Activated naive CD8-positive, alpha-beta T cell treated with anti-CD3 and anti-CD28 coated beads for 36 hours (primary cell): ENCODE measurements at places on chromosomes 2 and 18. TPM values are rescaled to one million over a fixed set of nuclear protein-coding genes. Genes with fewer than 3 reads are reported as not detected.

FSIP2 gene
- not detected for total RNA-seq

INPP5D gene
- 41.8 TPM for total RNA-seq

RGPD6 gene
- 16.6 TPM for total RNA-seq

SPATS2L gene
- 8.1 TPM for total RNA-seq

CDH19 gene
- not detected for total RNA-seq

RAB6D gene
- total RNA-seq = not detected

POTEC gene
- not detected for total RNA-seq

DYSF gene
- total RNA-seq = 5.5 TPM

DNAJC27 gene
- total RNA-seq = 4.2 TPM

FAM168B gene
- 88.2 TPM for total RNA-seq

UGT1A5 gene
- not detected for total RNA-seq

GRCh38 chr2:3101016-3101942 is 276.3 kb downstream of the EIPR1 start:
- peaks cover 14% of the 10 kb centered on the region for H3K27me3 ChIP-seq
- H3K27ac ChIP-seq = no peak overlapping the region
- no peak overlapping the region for H3K4me3 ChIP-seq

- H3K4me3 ChIP-seq = no peak overlapping the region
- DNase-seq = no peak
- no peaks in the 10 kb centered on the region for H3K4me1 ChIP-seq
- no peaks in the 10 kb centered on the region for H3K36me3 ChIP-seq
- no peak overlapping the region for H3K27ac ChIP-seq
These were observed 70.2 kb downstream of the DLGAP1 start for GRCh38 chr18:4384932-4385331.

- H3K36me3 ChIP-seq = peaks cover 18% of the 10 kb centered on the region
- H3K4me3 ChIP-seq = no peak overlapping the region
- no peaks in the 10 kb centered on the region for H3K4me1 ChIP-seq
- DNase-seq = no peak
- H3K27me3 ChIP-seq = no peaks in the 10 kb centered on the region
- H3K27ac ChIP-seq = no peak overlapping the region
These were observed 26.7 kb downstream of the NLRC4 start for GRCh38 chr2:32237996-32238395.

DNA sequence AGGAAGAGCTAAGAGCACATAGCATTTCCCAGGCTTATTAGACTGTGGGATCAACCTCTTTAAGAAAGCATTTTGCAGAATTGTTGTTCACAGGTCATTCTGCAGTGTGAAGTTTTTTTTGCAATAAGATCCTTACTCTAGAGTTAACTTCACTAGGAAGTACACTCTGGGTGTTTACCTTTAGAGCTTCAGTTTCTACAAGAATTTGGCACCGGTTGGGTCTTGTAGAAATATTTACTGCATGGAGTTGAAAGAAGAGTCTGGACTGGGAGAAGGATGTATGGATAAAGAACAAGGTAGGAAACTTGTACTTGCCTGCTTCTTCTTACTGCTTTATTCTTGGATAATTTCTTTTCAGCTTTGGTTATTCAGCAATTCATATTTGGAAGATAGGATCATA is 944.9 kb upstream of the GYPC start:
- no peak for DNase-seq
- no peaks in the 10 kb centered on the region for H3K4me1 ChIP-seq
- H3K4me3 ChIP-seq = no peak overlapping the region

GRCh38 chr18:848062-848861 is 36.2 kb upstream of the YES1 start:
- H3K4me1 ChIP-seq = no peaks in the 10 kb centered on the region
- no peaks in the 10 kb centered on the region for H3K36me3 ChIP-seq
- DNase-seq = no peak
- no peak overlapping the region for H3K27ac ChIP-seq
- H3K27me3 ChIP-seq = peaks cover 5% of the 10 kb centered on the region

- H3K4me1 ChIP-seq = no peaks in the 10 kb centered on the region
- no peak for DNase-seq
- H3K27ac ChIP-seq = no peak overlapping the region
- H3K36me3 ChIP-seq = no peaks in the 10 kb centered on the region
- no peak overlapping the region for H3K4me3 ChIP-seq
- peaks cover 20% of the 10 kb centered on the region for H3K27me3 ChIP-seq
These were observed 159.6 kb downstream of the CCBE1 start for GRCh38 chr18:59537579-59537978.

DNA sequence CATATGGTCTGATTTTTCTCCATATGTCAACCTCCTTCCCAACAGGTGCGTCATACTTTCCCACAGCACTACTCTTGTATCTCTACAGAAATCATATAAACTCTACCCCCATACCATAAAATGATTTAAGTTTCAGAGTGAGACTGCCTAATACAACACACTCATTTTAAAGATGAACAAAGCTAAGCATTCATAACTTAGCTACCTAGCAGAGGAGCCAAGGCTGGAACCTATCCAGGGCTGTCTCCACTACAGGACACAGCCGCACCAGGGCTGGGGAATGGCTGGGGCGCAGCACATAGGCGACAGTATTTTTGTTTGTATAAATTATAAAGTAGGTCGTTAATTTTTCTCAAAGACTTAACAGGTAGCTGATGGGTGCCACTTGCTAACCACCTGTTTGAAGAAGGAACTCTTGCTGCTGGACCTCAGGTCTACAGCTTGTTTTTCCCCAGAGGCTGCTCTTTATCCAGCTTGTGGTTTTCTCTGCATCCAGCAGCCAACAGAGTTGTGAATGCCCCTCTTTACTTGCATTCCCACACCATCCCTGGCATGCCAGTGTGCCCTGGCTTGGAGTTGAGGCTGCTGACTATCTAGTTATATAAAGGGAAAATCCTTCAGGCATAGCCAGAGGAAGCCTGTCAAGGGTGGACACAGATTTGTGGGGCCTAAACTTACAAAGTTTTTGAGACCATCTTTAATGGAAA is 62.0 kb downstream of the HNRNPLL start:
- H3K36me3 ChIP-seq = no peaks in the 10 kb centered on the region
- no peak overlapping the region for H3K27ac ChIP-seq
- no peak overlapping the region for H3K4me3 ChIP-seq

- H3K36me3 ChIP-seq = peaks cover 3% of the 10 kb centered on the region
- H3K4me3 ChIP-seq = no peak overlapping the region
- no peaks in the 10 kb centered on the region for H3K4me1 ChIP-seq
- DNase-seq = no peak
- no peak overlapping the region for H3K27ac ChIP-seq
These were observed 36.9 kb upstream of the KLF7 start for GRCh38 chr2:207202645-207203044.

GRCh38 chr2:12334412-12334966 is 382.2 kb upstream of the TRIB2 start:
- H3K4me1 ChIP-seq = peaks cover 13% of the 10 kb centered on the region
- peaks cover 13% of the 10 kb centered on the region for H3K27me3 ChIP-seq
- H3K4me3 ChIP-seq = no peak overlapping the region
- H3K27ac ChIP-seq = no peak overlapping the region
- no peaks in the 10 kb centered on the region for H3K36me3 ChIP-seq

DNA sequence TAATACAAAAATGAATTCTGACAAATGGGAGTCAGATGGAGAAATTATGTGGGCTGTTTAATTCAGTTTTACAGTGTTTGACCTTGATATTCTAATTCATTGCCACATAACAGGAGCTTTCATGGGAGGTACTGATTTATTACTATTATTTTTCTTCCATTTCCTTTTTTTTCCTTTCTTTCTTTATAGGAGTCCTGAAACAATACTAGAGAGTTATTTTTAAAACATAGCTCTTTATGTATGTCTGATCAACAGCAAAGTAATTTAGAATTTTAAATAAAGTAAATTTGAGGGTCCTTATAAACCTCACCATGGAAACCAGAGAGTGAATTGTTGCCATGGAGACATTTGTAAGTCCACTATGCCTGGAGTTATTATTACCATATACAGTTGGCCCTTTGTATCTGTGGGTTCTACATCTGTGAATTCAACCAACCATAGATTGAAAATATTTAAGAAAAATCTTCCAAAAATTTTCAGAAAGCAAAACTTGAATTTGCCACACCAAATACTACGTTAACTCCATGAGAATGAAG is 40.9 kb upstream of the PPP4R1 start:
- no peak overlapping the region for H3K27ac ChIP-seq
- no peaks in the 10 kb centered on the region for H3K27me3 ChIP-seq
- H3K4me1 ChIP-seq = no peaks in the 10 kb centered on the region
- H3K4me3 ChIP-seq = no peak overlapping the region

- no peaks in the 10 kb centered on the region for H3K27me3 ChIP-seq
- no peak overlapping the region for H3K27ac ChIP-seq
- H3K4me1 ChIP-seq = peaks cover 2% of the 10 kb centered on the region
- peaks cover 1% of the 10 kb centered on the region for H3K36me3 ChIP-seq
- H3K4me3 ChIP-seq = no peak overlapping the region
These were observed 21.2 kb downstream of the MRPL33 start for GRCh38 chr2:27792759-27793158.

DNA sequence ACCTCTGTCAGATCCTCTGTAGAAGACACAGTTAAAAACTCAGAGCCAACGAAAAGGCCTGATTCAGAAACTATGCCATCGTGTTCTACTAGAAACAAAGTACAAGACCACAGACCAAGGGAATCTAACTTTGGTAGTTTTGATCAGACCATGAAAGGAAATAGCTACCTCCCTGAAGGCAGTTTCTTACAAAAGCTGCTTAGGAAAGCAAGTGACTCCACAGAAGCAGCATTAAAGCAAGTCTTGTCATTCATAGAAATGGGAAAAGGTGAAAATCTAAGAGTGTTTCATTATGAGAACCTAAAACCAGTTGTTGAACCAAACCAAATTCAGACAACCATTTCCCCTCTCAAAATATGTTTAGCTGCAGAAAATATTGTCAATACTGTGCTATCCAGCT is 58.2 kb downstream of the FSIP2 start:
- H3K4me3 ChIP-seq = no peak overlapping the region
- H3K27ac ChIP-seq = no peak overlapping the region
- DNase-seq = no peak
- H3K36me3 ChIP-seq = peaks cover 3% of the 10 kb centered on the region
- H3K27me3 ChIP-seq = no peaks in the 10 kb centered on the region

DNA sequence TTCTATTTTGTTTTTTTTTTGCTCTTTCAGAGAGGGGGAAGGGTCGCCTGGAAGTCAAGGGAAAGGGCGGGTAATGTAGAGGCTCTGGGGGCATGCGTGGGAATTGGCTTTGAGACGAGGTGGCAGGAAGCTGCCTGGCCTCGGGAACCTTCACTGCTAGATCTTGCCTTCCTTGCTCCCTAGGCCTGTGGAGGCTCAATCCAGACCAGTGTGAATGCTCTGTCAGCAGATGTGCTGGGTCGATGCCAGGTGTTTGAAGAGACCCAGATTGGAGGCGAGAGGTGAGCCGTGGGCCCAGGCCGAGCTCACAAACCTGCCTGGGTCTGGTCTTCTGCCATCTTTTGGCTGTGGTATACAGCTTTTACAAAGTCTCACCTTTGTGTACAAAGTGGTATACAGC is 15.5 kb downstream of the CCT7 start:
- H3K36me3 ChIP-seq = peaks cover 34% of the 10 kb centered on the region
- DNase-seq = no peak
- no peaks in the 10 kb centered on the region for H3K27me3 ChIP-seq
- no peak overlapping the region for H3K4me3 ChIP-seq
- H3K27ac ChIP-seq = no peak overlapping the region
- peaks cover 6% of the 10 kb centered on the region for H3K4me1 ChIP-seq

DNA sequence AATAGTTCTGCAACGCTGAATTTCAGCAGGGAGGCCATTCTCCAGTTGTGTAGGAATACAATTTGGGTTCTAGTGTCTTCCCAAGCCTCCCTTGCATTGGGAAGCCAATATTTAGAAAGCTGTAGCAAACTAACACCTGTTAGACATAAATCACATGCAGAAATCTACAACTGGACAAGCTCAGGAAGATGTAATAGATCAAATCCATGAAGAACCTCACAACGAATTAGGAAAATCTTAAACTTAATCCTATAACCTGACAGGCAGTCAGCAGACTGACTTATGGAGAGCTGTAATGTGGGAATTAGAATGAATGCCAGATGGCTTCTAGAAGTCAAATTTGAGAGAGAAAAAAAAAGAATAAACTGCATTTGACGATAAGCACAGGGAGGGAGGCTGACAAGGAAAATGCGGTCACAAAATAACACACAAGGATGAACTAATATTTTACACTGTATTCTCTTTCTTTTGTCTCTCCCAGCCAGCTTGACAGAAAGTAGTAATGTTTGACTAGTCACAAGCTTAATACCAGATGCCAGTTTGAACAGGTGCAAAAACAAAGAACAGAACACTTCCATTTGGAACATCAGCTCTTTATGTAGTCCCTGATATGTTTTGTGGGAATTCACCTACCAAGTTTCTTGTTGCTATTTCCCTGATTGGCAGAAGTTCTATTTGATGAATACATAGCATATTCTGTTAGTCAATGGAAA is 50.8 kb upstream of the FANCL start:
- peaks cover 13% of the 10 kb centered on the region for H3K27me3 ChIP-seq
- no peaks in the 10 kb centered on the region for H3K4me1 ChIP-seq
- no peak overlapping the region for H3K4me3 ChIP-seq
- no peak overlapping the region for H3K27ac ChIP-seq

DNA sequence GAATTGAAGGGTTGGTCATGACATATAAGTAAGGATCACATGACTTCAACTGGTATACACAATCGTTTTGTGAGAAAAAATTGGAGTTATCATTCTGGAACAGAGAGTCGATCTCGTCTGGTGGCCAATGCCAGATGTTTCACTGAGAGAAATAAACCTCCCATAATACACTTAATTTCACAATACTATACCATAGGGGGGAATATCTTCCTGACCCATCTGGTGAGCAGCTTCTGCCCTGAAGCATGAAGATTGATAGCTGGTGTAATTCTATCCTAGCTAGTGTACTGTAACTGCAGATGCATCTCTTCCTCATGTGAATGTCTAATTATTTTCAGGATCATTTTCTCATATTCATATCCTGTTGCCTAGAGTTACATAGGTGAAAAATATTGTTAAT is 15.7 kb upstream of the CDH7 start:
- H3K4me1 ChIP-seq = no peaks in the 10 kb centered on the region
- H3K27ac ChIP-seq = no peak overlapping the region
- H3K36me3 ChIP-seq = no peaks in the 10 kb centered on the region

- H3K4me1 ChIP-seq = no peaks in the 10 kb centered on the region
- no peaks in the 10 kb centered on the region for H3K36me3 ChIP-seq
- H3K27ac ChIP-seq = no peak overlapping the region
- no peak overlapping the region for H3K4me3 ChIP-seq
- DNase-seq = no peak
- no peaks in the 10 kb centered on the region for H3K27me3 ChIP-seq
These were observed 154.3 kb upstream of the FN1 start for GRCh38 chr2:215590010-215590745.

- H3K36me3 ChIP-seq = peaks cover 14% of the 10 kb centered on the region
- no peak for DNase-seq
- no peak overlapping the region for H3K4me3 ChIP-seq
- H3K4me1 ChIP-seq = no peaks in the 10 kb centered on the region
- no peak overlapping the region for H3K27ac ChIP-seq
- H3K27me3 ChIP-seq = no peaks in the 10 kb centered on the region
These were observed 42.9 kb downstream of the SMC6 start for GRCh38 chr2:17710547-17711248.
